ENCODE measurements at places on chromosomes 3 and 15.

GRCh38 chr3:49781415-49782199 lies 4.7 kb downstream of the IP6K1 start:
- DNase-seq = no peak

DNA sequence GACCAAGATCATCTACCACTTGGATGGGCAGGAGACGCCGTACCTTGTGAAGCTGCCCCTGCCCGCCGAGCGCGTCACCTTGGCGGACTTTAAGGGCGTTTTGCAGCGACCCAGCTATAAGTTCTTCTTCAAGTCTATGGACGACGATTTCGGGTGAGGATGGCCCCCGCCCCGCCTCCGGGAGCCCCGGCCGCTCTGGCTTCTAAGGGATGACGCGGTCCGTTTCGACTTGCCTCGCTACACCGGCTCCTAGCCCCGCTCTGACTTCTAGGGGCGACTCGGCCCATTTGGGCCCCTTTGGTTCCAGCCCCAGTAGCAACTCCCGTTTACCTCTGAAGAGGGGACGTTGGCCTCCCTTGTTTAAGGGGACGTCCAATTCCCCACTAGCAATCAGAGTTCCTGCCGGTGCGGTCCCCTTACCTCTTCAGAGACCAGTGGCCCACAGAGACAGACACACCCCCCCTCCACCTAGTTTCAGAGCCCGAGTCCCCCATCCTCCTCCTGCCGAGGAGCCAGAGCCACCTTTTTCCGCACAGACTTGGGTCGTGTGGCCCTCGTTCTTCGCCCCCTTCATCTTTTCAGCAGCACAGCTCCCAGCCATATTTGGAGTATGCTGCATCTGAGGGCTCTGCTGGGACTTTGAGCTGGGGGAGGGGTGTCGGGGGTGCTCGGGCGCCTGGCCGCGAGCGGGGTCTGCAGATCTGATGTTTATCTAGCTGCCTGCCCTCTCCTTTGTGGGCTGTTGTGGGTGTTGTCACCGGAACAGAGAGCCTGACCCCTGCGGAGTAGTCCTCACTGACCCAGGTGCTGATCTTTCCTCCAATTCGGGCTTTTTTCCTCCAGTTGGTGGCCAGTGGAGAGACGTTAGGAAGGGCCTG lies 706 bp downstream of the DVL3 start:
- DNase-seq = no peak

DNA sequence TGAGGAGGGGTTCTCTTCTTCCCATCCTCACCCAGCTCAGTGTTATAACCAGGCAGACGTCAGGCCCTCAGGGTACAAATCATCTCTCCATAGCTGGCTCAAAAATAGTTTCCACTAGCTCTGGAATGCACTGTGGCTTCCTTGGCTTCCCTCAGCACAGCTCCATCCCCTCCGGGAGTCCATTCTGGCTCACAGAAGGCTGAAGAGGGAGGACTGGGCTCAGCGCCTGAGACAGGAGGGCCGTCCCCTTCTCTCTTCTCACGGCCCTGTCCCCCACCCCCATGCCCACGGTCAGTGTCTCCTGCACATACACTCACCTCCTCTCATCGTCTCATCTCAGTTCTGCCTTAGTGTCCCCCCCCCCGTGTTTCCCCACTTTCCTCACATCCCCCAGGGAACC lies 50.1 kb downstream of the UMPS start:
- DNase-seq = peak; percentile 44

DNA sequence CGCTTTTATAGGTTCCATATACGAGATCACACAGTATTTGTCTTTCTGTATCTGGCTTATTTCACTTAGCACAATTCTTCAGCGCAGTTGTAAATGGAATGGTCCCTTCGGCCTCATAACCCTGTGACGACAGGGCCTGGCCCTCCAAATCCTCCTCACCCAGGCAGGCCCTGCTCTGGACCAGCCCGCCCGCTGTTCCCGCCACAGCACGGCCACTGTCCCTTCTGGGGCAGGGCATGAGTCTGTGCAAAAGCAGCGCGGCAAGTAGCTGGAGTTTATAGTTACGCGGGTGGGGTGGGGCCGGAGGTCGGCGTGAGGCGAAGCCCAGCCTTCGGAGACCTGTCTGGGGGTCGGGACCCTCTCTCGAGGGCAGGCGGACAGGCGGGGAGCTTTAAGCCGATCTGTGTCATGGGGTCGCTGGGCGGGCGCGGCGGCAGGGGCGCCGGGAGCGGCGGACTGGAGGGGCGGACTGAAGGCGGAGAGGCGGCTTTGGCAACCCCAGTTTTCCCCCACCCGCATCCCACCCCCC lies 543 bp downstream of the ARPIN start:
- DNase-seq = no peak

GRCh38 chr3:14631101-14631497 lies 20.5 kb upstream of the CCDC174 start:
- DNase-seq = no peak

DNA sequence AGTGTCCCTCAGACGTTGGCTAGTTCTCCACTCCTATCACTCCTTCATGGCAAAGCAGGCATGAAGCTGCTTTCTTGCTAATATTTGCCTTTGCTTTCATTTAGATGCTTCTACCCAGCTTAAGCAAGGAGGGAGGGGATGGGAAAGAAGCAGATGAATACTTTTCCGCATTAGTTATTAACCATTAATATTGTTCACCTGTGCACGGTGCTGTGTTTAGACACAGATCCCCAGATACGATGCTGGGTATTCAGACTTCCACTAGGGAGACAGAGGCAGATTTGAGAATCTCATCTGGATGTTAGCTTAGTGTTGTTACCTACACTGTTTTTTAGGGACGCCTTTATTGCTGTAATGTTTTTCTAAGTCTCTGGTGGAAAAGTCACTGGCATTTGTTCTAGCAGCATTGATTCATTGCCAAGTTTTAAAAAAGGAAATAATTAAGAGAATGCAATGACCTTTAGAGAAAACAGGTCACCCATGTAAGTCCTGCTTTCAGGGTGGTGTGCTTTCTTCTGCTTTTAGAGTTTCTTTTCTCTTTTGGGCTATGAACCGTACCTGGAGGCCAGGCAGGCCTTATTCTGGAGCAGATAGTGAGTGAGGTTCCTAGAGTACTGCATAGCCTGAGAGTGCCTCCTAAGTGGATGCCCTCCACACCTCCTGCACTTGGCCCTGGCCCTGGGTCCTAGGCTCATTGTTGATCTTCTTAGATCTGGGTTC lies 55.5 kb downstream of the MYZAP start:
- no peak for DNase-seq

GRCh38 chr3:143830786-143831185 lies 17.5 kb downstream of the SLC9A9 start:
- no peak for DNase-seq

DNA sequence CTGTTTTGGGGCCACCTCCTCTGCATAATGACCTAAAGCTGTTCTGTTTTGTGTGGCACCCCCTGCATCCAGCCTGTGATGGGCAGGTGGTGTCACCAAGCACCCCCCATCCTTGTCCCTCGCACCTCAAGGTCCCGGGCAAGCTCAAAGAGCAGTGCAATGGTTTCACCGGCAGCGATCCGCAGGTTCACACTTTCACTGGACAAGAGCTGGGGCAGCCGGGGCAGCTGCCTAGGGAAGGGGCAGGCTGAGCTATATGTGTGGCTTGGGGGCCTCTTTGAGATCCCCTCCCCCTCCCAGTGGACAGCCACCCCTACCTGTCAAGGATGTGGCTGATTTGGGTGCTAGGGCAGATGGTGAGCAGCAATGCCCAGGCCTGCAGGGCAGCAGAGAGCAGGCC lies 3.1 kb downstream of the IFRD2 start:
- DNase-seq = no peak

DNA sequence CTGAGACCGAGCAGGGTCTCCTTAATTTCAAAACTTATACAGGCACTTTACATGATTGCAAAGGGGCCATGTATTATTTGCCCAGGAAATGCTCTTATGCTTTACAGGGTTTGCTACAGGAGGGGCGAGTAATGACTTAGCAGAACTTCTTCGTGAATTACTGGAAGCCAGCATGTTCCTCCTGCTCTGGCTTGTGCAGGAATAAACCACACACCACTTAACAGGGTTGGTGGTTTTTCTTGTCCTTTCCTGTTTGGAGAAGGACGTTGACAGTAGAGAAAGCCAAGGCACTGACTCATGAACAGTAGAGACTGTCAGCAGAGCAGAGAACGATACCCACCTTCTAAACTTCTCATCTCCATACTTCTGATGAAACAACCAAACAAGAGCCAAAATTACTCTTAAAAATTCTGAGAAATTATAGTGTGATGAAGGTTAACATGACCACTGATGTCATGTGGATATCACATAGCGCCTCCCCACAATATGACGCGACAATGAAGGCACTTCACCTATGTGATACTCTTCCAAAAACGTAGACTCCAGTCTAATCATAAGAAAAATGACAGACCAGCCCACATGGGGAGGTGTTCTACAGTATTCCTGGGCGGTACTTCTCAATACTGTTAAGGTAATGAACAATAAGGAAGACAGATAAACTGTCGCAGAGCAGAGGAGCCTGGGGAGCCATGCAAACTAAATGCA lies 24.7 kb upstream of the MCTP2 start:
- DNase-seq = no peak

DNA sequence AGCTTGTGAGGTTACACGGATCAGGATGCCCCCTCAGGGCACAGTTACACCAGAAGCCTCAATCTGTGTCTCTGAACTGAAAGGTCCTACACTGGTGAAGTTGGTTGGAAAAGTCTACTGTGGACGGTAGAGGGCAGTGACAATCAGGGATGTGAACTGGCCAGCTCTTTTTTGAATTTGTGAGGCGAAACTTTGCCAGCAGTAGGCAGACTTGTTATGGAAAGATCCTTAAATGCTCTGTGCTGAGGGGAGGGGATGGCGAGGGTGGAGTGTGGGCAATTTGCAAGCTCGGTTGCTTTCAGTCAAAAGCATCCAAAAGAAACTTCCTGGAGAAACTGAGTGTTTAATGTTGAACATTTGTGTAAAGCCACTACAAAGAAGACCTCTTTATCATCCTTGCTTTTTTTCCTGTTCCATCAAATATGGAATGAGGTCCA lies 127.4 kb upstream of the ABHD17C start:
- DNase-seq = peak; percentile 77

DNA sequence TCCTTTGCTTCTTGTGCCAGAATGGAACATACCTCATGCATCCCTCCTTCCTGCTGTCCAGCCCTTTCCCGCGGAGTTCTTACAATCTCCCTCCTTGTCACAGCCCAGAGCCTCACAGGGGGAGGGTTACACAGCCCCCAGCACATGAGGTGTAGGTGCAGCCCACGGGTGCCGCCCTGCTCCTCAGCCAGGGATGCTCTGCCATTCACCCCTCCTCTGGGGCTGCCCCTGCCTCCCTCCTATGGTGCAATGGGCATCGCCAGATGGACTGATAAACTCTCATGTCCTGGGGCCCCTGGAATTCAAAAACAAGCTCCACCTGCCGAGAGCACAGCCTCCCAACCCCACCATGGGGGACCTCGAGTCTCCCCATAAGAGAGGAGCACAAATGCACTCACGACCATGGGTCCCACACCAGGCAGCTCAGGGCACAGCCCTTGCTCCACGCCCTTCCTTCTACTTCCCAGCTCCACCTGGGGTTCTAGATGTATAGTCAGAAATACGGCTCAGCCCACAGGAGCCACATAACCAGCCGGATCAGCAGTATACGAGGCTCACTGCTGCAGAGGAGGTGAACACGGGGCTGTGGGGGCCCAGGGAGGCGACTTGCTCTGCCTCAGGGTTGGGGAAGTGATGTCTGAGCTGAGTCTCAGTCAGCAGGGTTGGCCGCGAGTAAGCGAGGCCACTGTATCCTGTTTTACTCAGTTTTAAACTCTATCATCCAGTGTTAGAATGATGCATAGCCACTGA lies 269.7 kb upstream of the LYSMD4 start:
- no peak for DNase-seq

- DNase-seq = no peak
Observed at GRCh38 chr3:104677932-104678331, 688.8 kb upstream of the ALCAM start.

DNA sequence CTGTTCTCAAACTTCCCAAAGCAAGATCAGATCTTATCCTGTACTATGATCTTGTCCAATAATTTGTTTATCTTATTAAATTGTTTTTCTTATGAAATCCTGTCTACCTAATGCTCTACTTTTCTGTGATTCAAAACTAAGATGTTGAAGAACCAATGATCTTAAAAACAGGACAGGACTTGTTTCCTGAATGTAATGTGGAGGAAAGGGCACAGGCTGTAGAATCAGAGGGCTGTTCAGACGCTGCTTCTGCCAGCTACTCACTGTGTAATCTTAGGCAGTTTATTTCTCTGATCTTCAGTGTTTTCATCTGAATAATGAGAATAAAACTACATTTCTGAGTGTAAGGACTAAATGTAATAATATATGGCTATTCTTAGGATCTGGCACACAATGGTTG lies 20.1 kb upstream of the DMXL2 start:
- DNase-seq = no peak

- DNase-seq = peak; percentile 43
Observed at GRCh38 chr3:148175214-148175613, 522.5 kb upstream of the AGTR1 start.

All from COLO829 (cell line).